ENCODE measurements at places on chromosomes 12 and 14.
A peak's percentile ranks its signal among the peaks of the same experiment; 100 is the strongest.

DNA sequence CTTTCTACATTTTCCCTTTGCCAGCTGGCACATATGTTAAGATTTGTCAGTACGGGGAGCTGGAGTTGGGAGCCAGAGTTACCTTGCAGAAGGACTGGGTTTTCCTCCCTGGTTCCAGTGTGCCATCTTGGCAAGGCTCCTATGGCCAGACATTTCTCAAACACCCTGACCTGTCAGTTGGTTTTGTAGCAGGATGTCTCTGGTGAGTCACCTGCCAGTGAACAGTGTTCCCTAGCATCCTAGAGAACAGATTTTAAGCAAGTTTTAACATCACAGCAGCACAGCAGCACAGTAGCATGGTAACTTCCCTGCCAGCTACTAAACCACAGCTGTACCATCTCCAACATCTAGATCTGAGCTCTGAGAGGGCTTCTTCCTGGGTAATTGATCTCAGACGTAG lies 26.2 kb upstream of the KTN1 start:
- no peak for DNase-seq

DNA sequence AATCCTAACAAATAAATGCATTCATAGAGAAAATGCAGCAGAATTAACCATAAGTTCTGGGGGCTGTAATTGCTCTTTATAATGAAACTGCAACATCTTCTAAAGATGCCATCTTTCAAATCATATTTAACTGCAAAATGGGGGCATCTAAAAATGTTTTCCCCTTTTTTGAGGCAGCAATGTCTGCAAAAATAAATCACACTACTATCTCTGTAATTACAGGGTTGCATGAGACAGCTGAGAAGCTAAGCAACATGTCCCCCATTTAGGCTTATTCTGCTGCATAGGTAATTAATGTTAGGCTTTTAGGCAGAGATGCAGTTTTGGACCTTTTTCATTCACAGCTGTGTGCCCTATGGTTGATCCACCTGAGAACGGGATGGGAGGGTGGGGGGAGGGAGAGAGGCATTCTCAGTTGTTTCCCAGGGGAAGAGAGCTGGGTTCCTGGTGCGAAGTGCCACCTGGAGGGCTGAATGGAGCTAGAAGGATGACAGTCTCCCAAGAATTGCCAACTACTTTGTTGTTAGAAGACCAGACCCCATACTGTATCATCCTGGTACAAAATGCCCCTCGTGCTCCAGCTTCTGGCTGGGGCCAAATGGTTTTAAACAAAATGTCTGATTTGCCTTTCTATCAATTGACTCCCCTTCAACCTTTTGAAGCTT lies 154.2 kb downstream of the APAF1 start:
- DNase-seq = no peak

GRCh38 chr14:24256960-24257359 lies 6.0 kb downstream of the TGM1 start:
- DNase-seq = no peak

- peak; percentile 35 for DNase-seq
Measured at GRCh38 chr14:70257526-70257925, 68.8 kb upstream of the SLC8A3 start.

GRCh38 chr12:67431411-67432020 lies 162.4 kb downstream of the CAND1 start:
- DNase-seq = no peak

- DNase-seq = no peak
Measured at GRCh38 chr12:26971963-26972362, 33.7 kb downstream of the FGFR1OP2 start.

GRCh38 chr12:112148031-112148513 lies 22.7 kb downstream of the TRAFD1 start:
- DNase-seq = no peak

GRCh38 chr12:46855760-46856159 lies 30.0 kb upstream of the SLC38A4 start:
- DNase-seq = no peak

GRCh38 chr12:79939728-79940310 lies 4.9 kb upstream of the PPP1R12A start:
- DNase-seq = no peak

GRCh38 chr12:93195511-93195910 lies 182.2 kb upstream of the NUDT4 start:
- no peak for DNase-seq

- DNase-seq = no peak
Measured at GRCh38 chr14:80658733-80659132, 282.8 kb downstream of the CEP128 start.
